Stromal cell of bone marrow (primary cell): ENCODE measurements at places on chromosomes 3 and 15.

- no peak for DNase-seq
Measured at GRCh38 chr3:6396631-6397030, 464.3 kb upstream of the GRM7 start.

GRCh38 chr3:157249606-157250005 is 89.7 kb upstream of the CCNL1 start:
- DNase-seq = no peak

DNA sequence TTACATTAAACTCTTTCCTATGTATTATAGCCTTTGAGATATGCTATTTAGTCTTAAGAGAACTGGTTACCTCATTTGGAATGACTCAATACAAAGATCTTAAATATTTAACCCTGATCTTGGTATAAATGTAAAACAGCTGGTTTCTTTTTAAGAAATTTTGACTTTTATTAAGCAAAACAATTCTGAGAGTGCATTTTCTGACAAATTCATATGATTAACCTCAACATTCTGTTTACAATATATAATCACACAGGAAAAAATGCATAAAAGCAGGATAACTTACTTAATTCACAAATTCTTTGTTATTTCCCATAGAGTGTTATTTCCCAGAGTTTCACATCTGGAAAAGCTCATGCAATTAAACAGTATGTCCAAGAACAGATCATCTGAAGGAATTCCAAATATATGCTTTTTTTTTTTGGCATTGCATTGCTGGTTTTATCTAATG is 400.4 kb upstream of the THBS1 start:
- DNase-seq = no peak

DNA sequence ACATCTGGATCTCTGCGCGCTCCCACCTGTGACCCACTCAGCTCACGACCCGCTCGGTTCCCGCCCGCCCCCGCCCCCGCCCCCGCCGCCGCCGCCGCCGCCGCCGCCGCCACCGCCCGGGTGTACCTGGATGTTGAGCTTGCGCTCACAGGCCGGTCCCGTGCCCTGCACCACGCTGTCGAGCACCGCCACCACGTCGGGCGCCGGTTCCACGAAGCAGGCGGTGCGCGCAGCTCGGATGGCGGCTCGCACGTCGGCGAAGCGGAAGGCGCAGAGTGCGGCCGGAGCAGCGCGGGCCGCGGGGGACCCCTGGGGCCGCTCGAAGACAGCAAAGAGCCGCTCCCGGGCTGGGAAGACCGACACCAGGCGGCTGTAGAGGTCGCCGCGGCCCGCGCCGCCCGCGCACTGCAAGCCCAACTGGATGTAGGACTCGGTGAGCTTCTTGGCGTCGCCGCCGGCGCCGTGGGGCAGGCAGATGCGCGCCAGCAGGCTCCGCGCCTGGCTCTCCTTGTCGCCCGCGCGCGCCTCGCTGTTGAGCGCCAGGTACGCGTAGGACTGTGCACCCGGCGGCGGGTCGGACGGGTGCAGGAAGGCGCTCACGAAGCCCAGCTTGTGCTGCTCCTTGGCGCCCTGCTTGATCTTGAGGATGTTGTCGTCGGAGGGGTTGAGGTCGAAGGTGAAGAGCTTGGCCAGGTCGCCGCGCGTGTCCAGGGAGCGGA is 1.1 kb downstream of the PLXND1 start:
- DNase-seq = no peak

- DNase-seq = no peak
Measured at GRCh38 chr3:177110386-177110785, 86.9 kb downstream of the TBL1XR1 start.

- no peak for DNase-seq
Measured at GRCh38 chr15:38111070-38111469, 141.6 kb upstream of the SPRED1 start.

DNA sequence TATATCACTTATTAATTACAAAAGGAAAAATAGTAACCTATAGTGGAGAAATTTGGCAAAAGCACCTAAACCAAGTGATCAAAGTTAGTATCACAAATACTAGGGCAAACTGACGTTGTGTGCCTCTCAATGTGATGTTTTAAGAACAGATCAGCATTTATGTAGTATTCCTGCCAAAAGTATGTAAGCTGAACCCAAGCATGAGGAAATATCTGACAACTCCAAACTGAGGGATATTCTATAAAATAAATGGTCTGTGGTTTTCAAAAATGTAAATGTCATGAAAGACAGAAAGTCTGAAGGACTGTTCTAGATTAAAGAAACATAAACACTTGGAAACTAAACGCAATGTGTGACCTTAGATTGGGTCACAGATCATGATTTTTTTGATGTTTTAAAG is 34.3 kb upstream of the PIK3CA start:
- peak; percentile 17 for DNase-seq

DNA sequence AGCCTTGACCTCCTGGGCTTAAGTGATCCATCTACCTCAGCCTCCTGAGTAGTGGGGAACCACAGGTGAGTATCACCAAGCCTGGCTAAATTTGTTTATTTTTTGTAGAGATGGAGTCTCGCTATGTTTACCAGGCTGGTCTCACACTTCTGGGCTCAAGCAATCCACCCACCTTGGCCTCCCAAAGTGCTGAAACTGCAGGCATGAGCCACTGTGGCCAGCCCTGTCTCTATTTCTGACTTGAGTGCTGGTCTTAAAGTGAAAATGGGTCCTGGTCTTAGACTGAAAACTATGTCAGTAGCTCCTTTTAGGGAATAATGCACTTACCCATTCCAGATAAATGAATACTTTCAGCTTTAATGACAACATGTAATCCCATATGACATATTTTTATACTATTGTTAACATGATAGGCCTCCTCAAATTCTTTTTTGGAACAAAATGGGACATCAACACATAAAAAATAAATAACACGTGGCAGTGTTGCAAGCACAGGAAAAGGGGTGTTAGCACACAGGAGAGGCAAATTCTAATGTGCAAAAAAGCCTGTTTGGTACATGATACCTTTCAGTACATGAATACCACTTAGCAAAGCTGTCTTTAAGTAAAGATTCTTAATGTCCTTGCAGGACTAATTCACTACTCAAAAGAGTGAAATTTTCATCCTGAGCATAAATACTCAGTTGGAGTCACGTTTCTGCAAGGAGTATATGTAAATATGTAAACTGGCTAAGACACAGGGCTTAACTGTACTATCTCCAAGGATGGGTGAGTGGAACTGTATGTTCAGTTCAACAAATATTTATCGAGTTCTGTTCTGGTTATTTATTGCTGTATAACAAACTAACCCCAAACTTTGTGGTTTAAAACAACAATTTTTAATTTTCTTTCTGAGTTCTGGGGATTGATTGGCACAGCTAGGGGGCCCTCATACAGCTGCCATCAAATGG is 194.7 kb downstream of the NR1D2 start:
- DNase-seq = no peak

DNA sequence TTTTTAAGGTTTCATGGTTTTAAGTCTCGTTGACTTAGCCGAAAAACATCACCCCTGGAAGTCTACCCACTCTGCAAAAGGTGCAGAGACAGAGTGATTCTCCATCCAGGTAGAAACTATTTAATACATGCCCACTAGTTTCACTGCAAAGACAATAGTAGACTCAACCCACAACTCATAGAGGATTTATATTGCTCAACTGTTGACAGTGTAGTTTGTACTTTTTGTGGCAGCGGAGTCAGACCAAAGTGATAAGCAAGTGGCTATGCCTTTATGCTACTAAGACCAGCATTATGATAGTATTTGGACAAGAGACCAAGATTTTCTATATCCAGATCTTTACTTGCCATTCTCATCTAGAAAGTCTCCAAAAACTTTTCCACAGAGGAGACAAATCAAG is 98.8 kb upstream of the ZBTB20 start:
- no peak for DNase-seq

GRCh38 chr3:34020726-34021680 is 222.6 kb downstream of the PDCD6IP start:
- DNase-seq = no peak

GRCh38 chr3:125019271-125019670 is 36.5 kb downstream of the HEG1 start:
- no peak for DNase-seq

DNA sequence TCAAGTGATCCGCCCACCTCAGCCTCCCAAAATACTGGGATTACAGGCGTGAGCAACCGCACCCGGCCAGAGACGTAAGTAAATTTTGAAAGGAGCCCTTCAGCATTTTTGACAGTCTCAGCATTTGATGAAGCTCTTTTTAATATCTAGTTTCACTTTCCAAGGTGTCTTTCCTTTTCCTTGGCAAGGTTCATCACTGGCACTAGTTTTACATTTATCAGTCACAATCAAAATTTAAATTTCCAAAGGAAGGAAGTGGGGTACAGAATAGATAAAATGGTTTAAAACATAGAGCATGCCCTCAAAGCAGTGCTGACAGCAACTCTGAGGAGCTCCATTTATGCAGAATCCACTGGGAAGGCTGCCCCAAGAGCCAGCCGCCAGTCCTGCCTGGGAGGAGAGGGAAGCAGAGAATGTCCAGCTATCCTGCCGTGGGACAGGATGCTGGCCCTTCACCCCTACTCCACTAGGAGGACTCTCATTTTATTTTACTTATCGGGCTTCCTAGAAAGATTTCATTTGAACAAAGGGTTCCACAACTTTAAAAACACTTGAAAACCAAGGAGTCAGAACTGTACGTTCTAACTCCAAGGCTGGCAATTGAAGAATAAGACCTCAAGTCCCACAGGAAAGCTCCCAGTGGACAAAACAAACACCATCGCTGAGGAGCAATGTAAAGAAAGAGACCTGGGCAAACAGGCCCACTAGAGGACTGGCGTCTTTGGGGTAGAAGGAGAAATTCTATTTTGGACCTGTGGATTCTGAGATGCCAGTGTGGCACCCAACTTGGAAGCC is 9.9 kb downstream of the SFMBT1 start:
- DNase-seq = no peak

DNA sequence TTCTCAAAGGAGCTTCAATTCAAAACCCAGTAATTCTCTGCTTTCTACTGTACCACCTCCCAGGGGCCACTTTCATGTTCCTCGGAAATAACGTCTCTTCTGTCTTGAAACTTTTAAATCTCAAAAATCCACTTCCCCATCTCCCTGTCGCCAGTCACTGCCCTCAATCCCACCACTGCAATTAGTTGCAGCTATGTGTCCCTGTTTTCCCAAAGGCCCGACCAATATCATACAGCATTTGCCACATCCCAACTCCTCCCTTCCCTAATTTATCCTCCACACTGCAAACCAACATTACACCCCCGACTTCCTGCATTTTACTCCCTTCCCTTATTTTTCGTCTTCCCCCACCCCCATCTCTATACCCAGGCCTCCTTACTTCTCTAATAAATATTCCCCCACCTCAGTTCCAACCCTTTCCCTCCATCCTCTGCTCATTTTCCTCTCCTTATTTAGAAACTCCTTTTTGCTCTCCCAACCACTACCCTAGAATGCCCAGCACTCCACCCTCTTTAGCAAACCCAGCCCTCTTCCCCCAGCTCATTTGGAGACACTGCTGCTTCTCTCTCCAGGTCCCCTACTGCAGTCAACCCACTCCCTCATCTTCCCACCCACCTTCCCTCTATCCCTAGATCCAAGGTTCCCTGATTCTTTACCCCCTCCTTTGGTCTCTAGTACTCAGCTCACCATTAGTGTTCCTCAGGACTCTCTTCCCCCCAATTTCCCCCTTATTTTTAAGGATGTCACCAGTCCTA is 1.1 kb downstream of the NPTN start:
- peak; percentile 50 for DNase-seq

DNA sequence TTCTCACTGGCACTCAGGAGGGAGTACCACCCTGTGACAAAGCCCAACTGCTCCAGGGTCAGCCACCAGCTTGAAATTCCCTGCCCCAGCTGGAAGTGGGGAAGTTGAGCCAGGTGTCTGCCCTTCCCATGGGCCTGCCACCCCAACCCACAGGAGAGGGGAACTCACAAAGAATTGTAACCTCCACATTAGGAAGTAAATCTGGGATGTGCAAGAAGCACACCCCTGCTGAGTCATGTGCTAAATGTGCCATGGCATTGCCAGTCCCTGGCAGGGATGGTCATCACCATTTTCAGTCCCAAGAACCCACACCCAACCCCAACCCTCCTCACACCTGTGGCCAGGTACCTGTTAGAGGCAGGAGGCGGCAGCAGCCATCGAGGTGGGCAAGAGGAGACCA is 165.2 kb upstream of the THBS1 start:
- DNase-seq = no peak

- DNase-seq = no peak
Measured at GRCh38 chr15:61756071-61756820, 304.0 kb downstream of the VPS13C start.

GRCh38 chr3:72625602-72626337 is 222.5 kb downstream of the SHQ1 start:
- DNase-seq = peak; percentile 71

DNA sequence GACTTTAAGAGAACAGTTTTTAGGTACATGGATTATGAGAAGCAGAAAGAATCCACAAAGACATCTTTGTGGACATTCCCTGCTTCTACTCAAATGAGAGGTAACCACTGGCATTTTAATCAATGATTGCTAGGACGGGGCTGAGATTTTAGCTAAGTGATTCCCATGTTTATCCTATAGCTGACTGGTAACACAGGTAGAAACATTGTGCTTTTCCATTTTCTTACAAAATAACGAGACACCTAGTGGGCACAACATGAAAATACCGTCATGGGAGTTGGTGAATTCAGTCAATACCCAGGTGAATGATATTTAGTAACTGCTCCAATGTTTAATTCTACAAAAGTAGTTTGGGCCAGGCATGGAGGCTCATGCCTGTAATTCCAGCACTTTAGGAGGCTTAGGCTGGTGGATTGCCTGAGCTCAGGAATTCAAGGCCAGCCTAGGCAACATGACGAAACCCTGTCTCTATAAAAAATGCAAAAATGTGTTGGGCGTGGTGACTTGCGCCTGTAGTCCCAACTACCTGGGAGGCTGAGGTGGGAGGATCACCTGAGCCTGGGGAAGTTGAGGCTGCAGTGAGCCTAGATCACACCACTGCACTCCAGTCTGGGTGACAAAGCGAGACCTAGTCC is 37.2 kb upstream of the DENND4A start:
- no peak for DNase-seq

GRCh38 chr15:72368325-72368724 is 7.5 kb downstream of the HEXA start:
- no peak for DNase-seq

DNA sequence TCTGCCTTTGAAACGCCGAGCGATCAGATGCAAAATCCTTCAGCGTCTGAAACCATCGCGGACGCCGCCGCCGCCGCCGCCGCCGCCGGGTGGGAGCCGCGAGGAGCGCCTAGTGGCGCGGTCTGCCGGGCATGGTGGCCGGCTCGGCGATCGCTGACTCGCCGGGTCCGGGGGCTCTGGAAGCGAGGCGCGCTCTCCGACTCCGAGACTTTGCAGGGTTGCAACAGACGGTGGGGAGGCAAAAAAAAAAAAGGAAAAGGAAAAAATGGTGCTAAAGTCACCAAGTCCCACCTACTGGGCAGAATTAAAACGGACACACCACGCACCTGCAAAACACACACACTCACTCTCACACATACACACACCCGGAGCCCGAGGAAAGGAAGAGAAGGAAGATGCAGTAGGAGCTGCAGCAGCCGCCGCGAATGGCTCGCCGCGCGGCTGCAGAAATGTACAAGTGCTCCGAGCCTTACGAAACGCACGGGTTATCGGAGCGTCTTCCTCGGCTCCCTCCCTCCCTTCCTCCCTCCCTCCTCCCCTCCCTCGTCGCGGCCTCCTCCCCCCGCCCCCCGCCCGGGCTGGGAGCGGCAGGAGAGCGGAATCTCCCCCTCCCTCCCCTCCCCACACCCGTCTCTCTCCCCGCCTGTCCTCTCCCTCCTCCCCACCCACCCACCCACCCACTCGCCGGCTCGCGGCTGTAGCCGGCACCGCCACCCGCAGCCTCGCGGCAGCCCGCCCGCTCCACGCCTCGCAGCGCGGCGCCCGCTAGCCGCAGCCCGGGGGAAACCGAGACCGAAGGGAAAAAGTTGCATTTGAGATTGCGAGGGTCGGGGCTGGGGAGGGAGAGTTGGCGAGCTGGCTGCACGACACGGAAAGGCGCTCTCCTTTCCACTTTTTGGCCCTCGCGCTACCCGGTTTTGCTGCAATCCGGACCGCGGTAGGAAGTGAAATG is at the start of gene NTRK3:
NTRK3 (minus strand) TSS at position 461 of the 952 bp plus-strand sequence. CDS start 586 bp downstream, outside the sequence.
- DNase-seq = no peak
